ENCODE measurements at places on chromosomes 12 and 14.

- no peak for DNase-seq
Measured at GRCh38 chr12:38813923-38814322, 91.5 kb downstream of the CPNE8 start.

GRCh38 chr14:34052658-34053014 is 101.8 kb upstream of the EGLN3 start:
- DNase-seq: no peak

- no peak for DNase-seq
Measured at GRCh38 chr12:115375186-115375991, 691.4 kb upstream of the TBX3 start.

GRCh38 chr14:66507181-66507721 is 696 bp upstream of the GPHN start:
- no peak for DNase-seq

DNA sequence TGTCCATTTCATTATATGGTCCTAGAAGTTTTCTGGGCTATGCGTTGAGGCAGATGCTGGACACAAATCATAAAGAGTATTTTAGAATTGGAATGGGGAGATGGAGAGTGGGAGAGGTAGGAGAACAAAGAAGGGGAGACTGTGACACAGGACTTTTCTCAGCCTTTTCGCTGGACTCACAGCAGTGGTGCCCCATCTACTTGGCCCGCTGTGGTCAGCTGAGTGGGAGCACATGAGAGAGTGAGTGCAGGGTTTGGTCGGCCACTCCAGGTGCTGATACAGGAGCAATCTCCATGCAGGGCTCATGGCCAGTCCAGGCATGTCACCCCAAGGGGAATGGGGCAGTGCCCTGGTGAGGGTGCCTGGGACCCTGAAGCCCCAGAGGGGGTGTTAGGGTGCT is 109.0 kb downstream of the MYRFL start:
- DNase-seq: no peak

- DNase-seq: peak; percentile 70
Measured at GRCh38 chr12:123983822-123984485, 10.9 kb downstream of the ZNF664 start.

DNA sequence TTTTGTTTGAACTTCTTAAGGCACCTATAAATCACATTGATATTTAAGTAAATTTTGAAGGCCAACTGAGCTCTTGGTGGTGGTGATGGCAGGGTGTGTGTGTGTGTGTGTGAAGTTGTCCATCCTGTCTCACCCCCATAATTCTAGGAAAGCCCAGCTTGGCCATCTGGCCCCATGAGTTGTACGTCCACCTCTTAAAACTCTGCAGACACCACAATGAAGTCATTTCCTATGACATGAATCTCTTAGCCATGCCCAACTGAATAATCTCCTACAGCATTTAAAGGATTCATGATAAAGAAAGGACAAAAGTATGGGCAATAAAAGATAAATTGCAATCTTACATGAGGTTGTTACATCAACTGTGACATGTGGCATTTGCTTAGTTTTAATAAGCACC is 123.4 kb downstream of the TTC7B start:
- DNase-seq: no peak

GRCh38 chr12:124130691-124131591 is 157.9 kb downstream of the ZNF664 start:
- no peak for DNase-seq

GRCh38 chr14:70771781-70772212 is 37.5 kb downstream of the MAP3K9 start:
- DNase-seq: no peak

DNA sequence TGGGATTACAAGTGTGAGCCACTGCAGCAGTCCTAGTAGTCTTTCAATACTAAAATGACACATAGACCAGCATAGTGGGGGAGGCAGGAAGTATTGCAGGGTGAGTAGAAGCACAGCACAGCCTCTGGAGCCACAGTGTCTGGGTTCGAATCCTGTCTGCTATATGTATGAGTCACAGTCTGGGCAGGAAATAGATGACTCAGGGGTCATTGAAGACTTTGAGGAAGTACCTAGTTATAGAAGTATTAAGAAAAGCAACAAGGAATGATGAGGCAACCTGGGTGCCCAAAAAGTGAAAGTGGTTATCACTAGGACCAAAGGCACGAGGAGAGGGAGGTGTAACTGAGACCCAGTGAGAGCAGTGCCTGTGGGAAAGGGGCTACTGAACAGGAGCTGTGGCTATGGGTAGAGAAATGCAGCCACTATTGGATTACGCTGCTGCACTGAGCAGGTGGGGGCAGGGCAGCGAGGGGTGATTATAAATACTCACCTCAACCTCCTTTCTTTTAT is 124.0 kb downstream of the PDE3A start:
- no peak for DNase-seq

DNA sequence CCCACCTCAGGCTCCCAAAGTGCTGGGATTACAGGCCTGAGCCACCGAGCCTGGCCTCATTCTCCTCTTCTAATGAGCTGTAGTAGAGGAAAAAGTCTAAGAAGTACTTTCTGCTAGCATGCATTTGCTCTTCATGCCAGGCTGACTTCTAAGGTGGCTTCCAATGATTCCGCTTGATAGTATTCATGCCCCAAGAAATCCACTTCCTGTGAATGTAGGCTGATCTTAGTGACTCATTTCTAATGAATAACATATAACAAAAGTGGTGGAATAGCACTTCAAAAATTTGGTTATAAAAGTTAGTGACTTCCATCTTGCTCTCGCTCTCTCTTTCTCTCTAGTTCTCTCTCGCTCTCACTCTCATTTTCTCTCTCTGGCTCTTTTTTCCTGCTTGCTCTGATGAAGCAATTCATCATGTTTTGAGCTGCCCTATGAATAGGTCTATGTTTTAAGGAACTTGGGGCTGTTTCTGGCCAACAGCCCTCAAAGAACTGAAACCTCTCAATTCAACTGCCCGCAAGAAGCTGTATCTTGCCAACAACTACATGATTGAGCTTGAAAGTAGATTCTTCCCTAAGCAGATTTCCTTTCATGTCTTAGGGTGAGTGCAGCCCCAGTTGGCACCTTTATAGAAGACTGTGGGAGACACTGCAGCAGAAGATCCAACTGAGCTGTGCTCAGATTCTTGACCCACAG is 282.9 kb downstream of the RMST start:
- DNase-seq: no peak

DNA sequence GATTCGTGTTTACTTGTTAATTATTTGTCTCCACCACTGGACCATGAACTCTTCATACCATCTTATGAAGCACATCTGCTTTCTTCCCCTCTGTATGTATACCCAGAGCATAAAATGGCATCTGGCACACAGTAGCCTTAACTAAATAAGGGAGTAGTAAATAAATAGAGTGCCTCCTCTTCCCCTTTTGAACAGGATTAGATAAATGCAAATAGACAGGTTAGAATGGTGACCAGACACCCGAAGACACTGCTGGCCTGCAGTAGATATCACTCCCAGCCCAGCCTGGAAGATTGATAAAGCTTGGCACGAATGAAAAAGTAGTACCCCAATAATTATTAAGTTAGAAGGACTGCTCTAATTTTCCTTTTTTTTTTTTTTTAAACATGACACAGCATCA is 6.9 kb downstream of the GALNT4 start:
- DNase-seq: no peak

DNA sequence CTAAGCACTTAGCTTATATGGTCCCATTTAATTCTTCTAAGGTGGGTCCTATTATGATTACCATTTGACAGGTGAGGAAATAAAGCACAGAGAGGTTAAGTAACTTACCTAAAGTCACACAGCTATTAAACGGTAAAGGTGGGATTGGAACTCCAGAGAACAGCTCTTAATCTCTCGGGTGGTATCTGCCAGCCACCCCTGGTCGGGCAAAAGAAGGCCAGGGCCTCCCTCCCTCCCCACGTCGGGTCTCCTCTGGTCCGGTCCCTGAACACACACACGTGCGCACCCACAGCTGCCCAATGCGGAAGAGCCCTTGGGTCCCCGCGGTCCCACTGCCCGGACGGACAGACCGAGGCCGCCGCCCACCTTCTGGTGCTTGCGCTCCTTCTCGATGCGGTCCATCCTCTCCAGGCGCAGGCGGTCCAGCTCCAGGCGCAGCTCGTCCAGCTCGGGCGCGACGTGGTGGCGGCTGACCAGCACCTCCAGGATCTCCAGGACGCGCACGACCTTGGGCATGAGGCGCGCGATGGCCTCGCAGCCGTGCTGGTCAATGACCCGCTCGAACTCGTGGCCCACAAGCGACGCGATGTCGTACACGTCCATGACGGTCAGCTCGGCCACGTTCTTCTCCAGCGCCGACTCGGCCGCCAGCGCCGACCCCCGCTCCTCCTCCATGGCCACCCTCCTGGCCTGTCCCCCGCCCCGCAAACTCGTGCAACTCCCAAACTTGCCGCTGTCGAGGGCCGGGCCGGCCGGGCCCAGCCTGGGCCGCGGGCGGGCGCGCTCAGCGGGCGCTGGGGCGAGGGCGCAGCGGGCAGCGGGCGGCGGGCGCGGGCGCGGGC is 490 bp downstream of the RILPL1 start:
- no peak for DNase-seq

DNA sequence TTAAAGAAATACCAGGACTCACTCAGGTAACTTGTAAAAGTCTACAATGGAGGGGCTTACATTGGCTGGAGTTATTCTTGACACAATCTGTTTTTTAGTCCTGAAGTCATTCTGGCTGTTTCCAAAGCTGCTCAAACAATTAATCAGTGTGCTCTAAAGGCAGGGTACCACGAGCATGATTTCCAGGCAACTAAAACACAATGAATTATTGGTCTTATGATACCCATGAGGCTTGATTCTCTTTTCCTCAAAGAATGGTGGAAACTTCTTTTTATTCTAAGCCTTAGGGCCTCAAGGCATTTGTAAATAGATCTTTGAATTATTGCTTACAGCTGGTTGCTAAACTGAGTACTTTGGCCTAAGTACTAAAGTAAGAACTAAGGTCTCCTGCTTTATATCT is 199.8 kb upstream of the PDZRN4 start:
- no peak for DNase-seq

GRCh38 chr12:92459850-92460249 is 242.9 kb upstream of the PLEKHG7 start:
- no peak for DNase-seq

DNA sequence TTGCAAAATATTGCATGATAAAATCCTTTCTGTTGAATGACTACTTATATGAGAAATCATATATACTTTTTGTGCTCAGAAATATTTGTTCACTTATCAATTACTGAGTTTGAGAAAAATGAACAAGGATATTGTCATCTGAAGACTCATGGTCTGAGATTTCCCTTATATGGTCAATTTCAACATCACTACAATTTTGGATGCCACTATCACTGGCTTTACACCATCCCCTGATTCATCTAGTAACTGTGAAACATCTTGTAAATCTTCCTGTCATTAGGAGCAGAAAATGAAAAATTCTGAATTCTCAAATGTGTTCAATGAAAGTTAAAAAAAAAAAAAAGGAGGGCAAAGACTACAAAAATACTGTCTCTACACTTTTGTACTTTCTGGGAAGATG is 21.8 kb upstream of the GXYLT1 start:
- DNase-seq: no peak

GRCh38 chr14:67457782-67458181 is 30.7 kb downstream of the TMEM229B start:
- DNase-seq: no peak

DNA sequence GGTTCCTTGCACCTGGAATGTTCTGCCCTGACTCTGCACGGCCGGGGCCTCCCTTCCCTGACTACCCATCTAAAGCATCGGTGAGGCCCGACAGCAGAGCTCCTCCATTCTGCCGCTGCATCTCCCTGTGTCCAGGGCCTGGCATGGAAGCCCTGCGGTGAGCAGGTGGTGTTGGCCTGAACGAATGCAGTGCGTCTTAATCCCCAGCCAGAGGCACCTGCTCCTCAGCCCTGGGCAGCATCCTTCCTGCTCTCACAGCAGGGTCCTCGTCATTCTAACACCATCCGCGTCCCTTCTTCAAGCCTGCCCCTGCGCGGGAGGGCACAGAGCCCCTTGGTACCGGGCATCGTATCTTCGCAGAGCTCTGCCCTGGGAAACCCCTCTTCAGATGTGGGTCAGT is 15.4 kb downstream of the BEGAIN start:
- DNase-seq: no peak

DNA sequence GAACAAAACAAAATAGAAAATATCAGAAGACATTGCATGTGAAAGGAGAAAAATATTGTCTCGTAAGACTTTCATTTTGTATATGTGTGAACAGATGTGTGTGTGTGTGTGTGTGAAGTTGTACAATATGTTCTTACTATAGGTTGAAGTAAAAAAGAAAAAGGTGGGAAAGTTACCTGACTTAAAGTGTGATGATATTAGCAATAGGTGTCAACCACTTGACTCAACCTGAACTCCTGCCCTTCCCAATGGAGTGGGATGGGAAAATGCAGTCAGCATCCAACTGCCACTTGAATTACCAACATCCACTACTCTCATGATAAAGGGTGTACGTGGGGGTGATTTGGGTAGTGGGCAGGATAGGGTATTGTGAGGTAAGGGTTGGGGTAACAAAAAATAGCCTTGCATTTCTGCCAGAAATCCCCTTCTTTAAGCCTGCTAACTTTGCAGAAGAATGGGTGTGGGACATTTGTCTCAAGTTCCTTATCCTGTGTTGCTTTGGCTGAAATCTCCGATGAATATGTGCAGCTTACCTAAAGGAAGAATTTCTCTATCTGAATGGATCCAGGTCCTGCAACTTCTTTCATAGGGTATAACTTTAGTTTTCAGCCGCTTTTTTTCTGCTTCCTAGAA is 181.6 kb downstream of the CHST11 start:
- DNase-seq: no peak

GRCh38 chr12:3768911-3769447 is 16.1 kb upstream of the CRACR2A start:
- no peak for DNase-seq

GRCh38 chr12:102631274-102631673 is 150.9 kb upstream of the IGF1 start:
- no peak for DNase-seq

- peak; percentile 55 for DNase-seq
Measured at GRCh38 chr12:112408621-112409020, 784 bp downstream of the RPL6 start.

GRCh38 chr12:25824734-25825133 is 133.7 kb upstream of the RASSF8 start:
- DNase-seq: no peak

GRCh38 chr12:53105712-53106439 is 2.6 kb downstream of the SOAT2 start:
- no peak for DNase-seq

DNA sequence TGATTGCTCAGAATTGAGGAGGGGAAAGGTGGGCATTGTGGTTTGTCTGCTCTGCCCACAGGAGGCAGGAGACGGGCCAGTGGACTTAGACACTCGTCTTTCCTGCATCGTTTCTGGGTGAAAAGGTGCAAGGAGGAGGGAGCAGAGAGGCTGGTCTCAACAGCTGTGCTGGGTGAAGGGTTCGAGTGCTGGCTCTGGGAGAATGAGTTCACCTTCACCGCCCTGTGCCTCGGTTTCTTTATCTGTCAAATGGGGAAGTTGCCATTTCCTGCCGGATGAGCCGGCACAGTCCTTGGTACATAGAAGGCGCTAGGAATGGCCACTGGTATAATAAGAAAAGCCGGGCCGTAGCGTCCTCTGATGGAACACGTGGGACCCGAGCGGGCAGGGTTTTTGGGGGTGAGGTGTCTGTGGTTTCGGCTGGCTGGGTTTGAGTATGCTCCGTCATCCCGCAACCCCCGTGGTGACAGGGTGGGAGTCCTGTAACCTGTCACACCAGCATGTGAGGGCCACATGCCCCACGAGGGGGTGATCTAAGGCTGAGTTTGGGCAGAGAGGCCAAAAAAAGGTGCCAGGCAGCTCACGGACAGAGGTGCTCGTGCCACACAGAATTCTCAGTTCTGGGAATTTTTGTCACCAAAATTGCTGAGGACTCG is 7.3 kb downstream of the BCL7A start:
- DNase-seq: peak; percentile 23

Measured in CD4-positive, alpha-beta T cell treated with Interleukin-12 subunit alpha and Interleukin-12 subunit beta, for 1 hour (primary cell).